ENCODE measurements at places on chromosomes 1 and 21. TPM values are rescaled to one million over a fixed set of nuclear protein-coding genes. Genes with fewer than 3 reads are reported as not detected.
A peak's percentile ranks its signal among the peaks of the same experiment; 100 is the strongest.

DNA sequence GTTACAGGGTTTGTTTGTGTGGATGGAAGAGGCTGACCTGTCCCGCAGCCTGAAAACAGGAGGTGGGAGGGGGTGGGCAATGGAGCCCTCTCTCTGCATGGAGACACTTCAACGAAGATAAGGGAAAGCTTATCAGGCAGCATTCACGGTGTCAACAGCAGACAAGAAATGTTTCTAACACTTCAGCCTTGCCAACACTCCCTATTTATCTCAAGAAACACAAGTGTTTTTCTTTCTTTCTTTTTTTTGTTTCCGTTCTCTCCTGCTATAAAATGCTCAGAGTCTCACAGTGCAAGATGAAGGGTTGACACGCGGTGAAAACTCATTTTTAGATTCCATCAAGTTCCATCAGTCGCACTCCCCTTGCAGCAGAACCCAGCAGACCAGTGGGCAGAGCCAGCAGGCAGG is 594.4 kb downstream of the MATN1 start:
- H3K27ac ChIP-seq, result no peak overlapping the region
- no peaks in the 10 kb centered on the region for H3K36me3 ChIP-seq
- no peaks in the 10 kb centered on the region for H3K4me1 ChIP-seq

DNA sequence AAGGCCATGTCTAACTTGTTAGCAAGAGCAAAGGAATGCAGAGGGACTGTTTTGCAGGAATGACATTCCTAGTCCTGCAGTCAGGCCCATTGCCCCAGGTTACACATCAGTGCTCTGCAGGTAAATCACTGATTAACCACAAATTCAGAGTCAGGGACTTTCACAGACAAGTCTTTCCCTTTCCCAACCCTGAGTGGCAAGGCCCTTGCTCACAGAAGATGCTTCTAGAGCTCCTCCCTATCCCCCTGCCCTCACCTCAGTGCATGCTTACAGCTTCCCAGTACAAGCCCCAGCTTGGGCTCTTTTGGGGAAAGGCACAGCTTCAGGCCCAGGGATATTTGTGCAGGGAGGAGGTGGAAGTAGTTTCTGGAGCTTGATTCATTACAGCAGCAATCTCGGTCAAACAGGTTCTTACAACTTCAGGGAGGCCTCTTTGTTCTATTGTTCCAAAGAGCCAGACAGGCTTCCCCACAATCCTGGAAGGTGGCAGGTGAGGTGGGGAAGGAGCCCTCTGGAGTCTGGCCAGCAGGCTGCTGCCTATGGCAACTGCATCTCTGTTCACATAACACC is 53.9 kb downstream of the CASQ2 start:
- H3K27ac ChIP-seq, result no peak overlapping the region
- no peaks in the 10 kb centered on the region for H3K4me1 ChIP-seq
- DNase-seq, result no peak
- peaks cover 23% of the 10 kb centered on the region for H3K27me3 ChIP-seq
- H3K4me3 ChIP-seq, result no peak overlapping the region

GRCh38 chr1:197955486-197956394 is 38.6 kb downstream of the LHX9 start:
- H3K27me3 ChIP-seq, result no peaks in the 10 kb centered on the region
- H3K27ac ChIP-seq, result peak overlapping the region; percentile 12
- no peak overlapping the region for H3K4me3 ChIP-seq
- peak; percentile 68 for DNase-seq
- peaks cover 17% of the 10 kb centered on the region for H3K4me1 ChIP-seq

- no peak for DNase-seq
- no peaks in the 10 kb centered on the region for H3K27me3 ChIP-seq
- no peaks in the 10 kb centered on the region for H3K36me3 ChIP-seq
Observed at GRCh38 chr1:40969445-40969844, 10.1 kb upstream of the CTPS1 start.

- H3K27ac ChIP-seq, result no peak overlapping the region
- no peaks in the 10 kb centered on the region for H3K27me3 ChIP-seq
- peaks cover 4% of the 10 kb centered on the region for H3K4me1 ChIP-seq
- H3K4me3 ChIP-seq, result no peak overlapping the region
- no peak for DNase-seq
Observed at GRCh38 chr1:119298687-119299303, 69.8 kb upstream of the HAO2 start.

DNA sequence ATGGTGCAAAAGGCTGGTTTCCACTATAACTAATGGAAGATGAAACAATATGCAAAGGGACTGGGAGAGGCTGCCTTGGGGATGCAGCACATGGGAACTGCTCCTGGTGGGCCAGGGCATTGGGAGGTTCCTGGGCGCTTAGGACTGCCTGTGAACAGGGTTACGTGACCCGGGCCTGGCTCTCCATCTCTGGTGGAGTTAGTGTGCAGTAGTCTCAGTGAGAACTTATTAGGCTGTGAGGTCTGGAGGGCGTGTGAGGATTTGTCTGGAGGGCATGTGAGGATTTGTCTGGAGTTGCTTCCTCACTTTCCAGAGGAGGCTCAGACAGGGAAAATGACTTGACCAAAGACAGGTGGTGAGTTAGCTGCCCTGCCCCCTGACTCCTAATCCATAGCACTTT is 1.5 kb upstream of the ETV3L start:
- H3K4me3 ChIP-seq, result no peak overlapping the region
- H3K27me3 ChIP-seq, result no peaks in the 10 kb centered on the region
- H3K27ac ChIP-seq, result no peak overlapping the region

DNA sequence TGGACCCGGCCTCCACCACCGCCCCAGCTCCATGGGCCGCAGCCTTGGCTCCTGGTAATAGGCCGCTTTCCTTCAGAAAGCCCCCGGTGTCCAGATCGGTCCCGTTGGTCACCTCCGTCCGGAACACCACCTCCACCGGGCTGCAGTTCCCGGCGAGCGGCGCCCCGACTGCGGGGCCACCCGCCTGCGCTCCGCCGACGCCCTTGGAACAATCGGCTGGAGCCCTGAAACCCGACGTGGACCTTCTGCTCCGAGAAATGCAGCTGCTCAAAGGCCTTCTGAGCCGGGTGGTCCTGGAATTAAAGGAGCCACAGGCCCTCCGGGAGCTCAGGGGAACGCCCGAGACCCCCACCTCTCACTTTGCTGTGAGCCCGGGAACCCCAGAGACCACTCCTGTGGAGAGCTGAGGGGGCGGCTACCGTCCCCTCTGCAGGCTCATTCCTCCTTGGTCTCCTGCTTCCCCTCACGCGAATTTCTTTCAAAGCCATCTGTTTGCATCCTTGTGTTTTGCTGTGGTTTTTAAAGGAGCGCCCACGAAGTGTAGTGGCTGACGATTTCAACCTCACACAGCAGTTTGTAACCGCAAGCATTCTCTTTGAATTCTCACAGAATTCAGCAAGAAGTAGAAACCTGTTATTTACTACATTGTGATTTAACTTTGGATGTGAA is 6.0 kb downstream of the FCRLB start:
- no peaks in the 10 kb centered on the region for H3K36me3 ChIP-seq
- no peaks in the 10 kb centered on the region for H3K27me3 ChIP-seq
- DNase-seq, result peak; percentile 85
- H3K4me1 ChIP-seq, result peaks cover 35% of the 10 kb centered on the region

GRCh38 chr21:43343992-43344886 is 82.7 kb downstream of the SIK1 start:
- no peaks in the 10 kb centered on the region for H3K27me3 ChIP-seq

DNA sequence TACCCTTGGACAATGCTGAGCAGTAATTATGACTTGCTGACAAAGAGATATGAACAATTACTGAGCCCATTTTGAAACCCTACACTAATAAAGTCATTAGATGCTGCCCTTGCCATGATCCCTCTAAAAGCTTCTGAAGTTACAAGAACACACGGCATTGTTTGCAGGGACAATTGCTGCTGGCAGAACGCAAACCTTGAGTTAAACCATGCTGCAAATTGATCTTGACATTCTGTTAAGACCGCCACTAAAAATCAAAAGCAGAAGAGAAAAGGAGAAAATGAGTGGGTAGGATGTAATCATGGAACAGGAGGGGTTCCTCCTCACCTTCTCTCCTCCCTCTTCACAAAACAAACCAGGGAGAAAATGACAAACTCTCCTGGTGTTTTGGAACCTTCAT is 136.2 kb upstream of the DMRTA2 start:
- no peak for DNase-seq
- H3K4me1 ChIP-seq, result no peaks in the 10 kb centered on the region
- no peaks in the 10 kb centered on the region for H3K27me3 ChIP-seq
- H3K27ac ChIP-seq, result no peak overlapping the region
- H3K36me3 ChIP-seq, result no peaks in the 10 kb centered on the region
- H3K4me3 ChIP-seq, result no peak overlapping the region

GRCh38 chr1:230407351-230407750 is 18.8 kb downstream of the PGBD5 start:
- peak; percentile 12 for DNase-seq
- H3K27ac ChIP-seq, result no peak overlapping the region
- no peak overlapping the region for H3K4me3 ChIP-seq
- H3K36me3 ChIP-seq, result no peaks in the 10 kb centered on the region

TPTE gene
- polyA plus RNA-seq, result not detected

ZNF683 gene
- polyA plus RNA-seq, result not detected

NGF gene
- polyA plus RNA-seq, result 55.0 TPM

EDEM3 gene
- 19.8 TPM for polyA plus RNA-seq

ADGRB2 gene
- 1.3 TPM for polyA plus RNA-seq

AMY1B gene
- polyA plus RNA-seq, result not detected

PTGFRN gene
- polyA plus RNA-seq, result 15.2 TPM
